HFFc6 (cell line): ENCODE measurements at places on chromosomes 1 and 21.

DNA sequence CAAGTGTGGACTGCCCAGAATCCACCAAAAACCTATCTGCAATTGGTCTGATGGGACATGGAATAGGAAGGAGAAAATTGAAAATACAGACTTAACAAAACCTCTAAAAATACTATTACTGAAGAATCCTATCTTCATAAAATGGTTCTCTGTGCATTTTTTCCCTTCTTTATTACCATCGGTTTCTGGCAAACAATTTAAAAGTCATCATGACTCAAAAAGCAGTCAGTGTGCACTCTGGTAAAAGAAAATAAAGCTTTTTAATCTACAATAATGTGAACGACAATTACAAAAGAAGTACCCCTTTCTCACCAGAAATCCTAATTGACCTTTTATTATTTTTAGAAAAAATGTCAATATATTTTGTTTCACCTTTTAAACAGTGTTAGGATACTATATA is 186.3 kb downstream of the TPR start:
- peak; percentile 13 for DNase-seq

GRCh38 chr1:153827168-153827964 is 52.2 kb downstream of the SLC27A3 start:
- DNase-seq = no peak

- DNase-seq = no peak
Observed at GRCh38 chr1:69835955-69836354, 268.2 kb downstream of the LRRC7 start.

DNA sequence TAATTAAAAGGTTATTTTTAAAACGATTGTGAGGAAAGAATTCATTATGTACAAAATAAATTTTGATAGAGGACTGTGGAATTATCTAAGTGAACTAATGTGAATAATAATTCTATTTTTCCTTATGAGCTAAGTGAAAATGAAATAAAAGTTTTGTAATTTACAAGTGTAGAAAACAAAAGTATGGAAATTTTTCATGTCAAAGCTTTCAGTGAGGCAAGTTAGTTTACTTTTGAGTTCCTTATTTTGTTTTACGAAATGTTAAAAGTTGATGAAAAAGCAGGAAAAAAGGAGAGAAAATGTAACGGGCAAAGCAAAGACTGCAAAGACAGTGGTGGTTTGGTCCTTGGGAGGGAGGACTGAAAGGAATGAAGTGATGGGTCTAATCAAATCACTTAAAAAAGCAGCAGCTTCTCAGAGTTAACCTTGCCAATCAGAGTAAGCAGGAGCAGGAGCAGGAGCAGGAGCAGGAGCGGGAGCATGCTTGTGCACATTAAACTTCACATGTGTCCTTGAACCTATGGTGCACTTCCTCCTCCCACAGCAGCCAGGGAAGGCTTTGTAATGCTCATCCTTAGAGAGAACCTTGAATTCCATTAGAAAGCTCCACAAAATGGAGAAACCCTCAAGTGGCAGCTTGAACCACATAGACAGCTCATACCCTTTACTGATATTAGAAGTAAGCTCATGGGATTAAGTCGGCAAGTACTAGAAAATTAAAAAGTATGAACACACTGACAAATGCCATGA is 133.4 kb downstream of the LHX4 start:
- DNase-seq = no peak

DNA sequence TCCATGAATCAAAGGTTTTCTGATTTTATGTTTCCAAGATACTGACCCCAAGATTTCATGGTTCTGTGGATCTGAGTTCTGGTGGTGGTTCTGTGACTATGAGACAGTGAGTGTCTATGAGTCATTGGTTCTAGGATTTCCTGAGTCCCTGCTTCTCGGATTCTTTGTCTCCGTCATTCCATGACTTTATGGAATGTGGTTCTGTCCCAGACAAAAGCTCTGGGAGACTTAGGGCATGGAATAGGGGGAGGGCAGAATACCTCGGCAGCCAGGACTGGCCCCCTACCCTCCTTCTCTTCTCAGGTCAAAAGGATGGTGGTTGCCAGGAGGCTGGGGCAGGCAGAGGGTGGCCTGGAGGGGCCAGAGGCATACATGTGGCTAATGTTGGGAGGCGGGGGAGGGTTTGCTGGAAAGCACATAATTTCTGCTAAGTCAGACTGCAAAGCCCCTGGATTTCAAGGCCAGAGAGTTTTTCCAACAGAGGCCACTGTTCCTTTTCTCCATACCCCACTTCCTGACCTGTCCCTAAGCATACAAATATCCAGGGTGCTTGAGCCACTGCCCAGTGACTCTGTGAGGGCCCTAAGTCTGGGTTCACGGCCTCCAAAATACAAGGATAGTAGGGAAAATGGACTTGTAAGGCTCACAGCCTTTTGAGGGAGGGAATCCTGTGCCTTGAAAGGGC is 17.2 kb downstream of the CDCP2 start:
- DNase-seq = peak; percentile 44

DNA sequence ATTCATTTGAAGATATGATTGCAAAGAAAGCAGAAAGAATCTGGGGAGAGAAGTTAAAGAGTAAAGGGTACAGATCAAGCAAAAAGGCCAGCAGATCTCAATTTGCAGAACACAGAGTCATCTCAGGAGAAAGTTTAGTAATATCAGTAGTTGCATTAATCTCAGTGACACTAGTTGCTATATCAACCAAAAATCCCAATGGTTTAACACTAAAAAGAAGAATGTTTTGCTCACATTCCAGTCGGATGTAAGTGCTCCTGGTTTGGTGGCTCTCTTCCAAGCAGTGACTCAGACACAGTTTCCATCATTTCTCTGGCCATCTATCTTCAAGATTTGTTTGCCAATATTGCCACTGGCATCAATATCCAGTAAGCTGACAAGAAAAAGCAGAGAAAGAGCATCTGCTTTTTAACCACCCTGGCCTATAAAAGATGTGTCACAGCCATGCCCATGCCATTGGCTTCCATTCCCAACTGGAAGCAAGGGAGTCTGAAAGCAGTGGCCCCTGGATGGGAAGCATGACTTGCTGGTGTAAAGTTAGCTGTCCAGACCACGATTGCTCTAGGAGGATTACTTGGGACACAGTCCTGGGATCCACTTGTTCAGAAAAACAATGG is 45.5 kb upstream of the AIM2 start:
- peak; percentile 73 for DNase-seq

- DNase-seq = no peak
Observed at GRCh38 chr21:15250384-15250783, 185.6 kb upstream of the NRIP1 start.

- DNase-seq = no peak
Observed at GRCh38 chr1:84711121-84711520, 20.9 kb upstream of the SSX2IP start.

- no peak for DNase-seq
Observed at GRCh38 chr1:67217938-67218337, 51.7 kb downstream of the IL23R start.

DNA sequence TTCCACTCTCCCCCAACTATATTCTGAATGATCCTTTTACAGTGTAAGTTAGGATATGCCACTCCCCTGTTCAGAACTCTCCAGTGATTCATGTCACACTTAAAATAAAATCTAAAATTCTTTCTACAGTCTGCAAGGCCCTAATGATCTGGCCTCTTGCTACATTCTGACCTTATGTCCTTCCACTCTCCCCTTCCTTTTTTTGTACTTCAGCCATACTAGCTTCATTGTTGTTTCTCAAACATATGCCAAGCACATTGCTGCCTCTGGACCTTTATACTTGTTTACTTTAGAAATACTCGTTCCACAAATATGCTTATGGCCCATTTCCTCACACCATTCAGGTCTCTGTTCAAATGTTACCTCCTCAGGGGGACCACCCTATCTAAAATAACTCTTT is 14.8 kb upstream of the PSMA5 start:
- DNase-seq = peak; percentile 35

- peak; percentile 4 for DNase-seq
Observed at GRCh38 chr1:69523032-69523431, 44.7 kb upstream of the LRRC7 start.

DNA sequence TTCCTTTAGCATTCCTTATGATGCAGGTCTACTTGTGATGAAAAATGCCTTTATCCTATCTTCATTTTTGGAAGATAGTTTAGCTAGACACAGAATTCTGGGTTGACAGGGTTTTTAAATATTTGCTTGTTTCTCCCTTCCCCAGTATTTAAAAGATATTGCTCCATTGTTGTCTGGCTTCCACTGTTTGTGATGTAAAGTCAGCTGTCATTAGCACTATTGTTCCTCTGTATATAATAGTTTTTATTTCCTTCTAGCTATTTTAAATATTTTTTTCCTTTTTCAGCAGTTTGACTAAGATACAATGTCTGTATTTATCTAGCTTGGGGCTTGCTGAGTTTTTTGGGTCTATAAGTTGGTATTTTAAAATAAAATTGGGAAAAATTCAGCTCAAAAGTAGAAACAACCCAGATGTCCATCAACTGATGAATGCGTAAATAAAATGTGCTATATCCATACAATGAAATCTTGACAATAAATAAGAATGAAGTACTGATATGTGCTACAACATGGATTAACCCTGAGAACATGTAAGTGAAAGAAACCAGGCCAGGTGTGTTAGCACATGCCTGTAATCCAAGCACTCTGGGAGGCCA is 11.2 kb downstream of the IFT25 start:
- DNase-seq = no peak

- DNase-seq = no peak
Observed at GRCh38 chr1:63848733-63849132, 74.9 kb downstream of the ROR1 start.

DNA sequence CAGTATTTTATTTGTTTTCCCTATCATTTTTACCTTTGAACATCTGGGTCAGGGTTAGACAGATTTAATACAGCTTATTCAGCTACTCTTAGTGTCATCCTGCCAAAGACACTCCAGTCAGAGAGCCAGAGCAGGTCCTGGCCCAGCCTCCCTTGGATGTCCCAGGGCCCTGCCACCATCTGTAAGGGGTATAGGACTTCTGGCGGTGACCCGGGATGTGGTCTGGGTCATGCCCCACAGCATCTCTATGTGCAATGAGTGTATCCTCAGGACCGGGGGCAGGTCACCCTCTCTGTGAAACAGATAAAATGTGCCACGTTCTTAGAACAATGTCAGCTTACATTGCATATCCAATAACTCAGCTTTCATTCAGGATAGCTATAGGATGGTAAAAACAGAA is 37.8 kb upstream of the PRSS38 start:
- DNase-seq = no peak

DNA sequence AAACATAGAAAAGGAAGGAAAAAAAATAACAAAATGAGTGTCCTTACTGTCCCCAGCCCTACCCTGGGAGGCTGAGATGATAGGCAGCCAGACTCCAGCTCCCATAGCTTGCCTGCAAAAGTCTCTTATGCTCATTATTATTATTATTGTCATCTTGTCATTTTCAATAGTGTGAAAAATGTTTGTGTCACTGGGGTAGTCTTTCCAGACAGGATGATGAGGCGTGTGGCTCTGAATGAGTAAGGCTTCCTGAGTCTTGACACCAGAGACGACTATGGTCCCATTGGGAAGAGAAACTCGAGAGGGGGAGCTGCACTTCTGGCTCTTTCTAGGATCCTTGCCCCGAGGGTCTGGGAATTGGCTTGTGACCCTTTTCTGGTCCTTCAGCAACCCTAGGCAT is 1.1 kb upstream of the CYB561D1 start:
- DNase-seq = no peak

GRCh38 chr1:224339442-224340033 is 9.6 kb upstream of the NVL start:
- no peak for DNase-seq

DNA sequence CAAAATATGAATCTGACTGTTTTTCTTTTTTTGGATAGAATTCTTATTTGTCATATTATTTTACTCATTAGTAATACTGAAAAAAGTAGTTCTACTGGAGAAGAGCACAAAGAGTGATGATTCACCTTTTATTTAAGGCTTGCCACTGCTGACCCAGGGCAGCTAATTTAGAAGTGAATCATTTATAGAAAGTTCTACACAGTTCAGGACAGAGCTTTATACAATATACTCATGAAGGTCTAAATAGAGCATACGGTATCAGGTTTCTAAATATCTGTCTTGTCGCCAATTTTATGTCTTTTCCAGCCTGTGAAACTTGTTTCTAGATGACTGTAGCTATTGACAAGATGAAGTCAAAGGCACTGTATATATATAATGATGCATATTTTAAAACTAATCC is 25.0 kb downstream of the GIPC2 start:
- peak; percentile 86 for DNase-seq

DNA sequence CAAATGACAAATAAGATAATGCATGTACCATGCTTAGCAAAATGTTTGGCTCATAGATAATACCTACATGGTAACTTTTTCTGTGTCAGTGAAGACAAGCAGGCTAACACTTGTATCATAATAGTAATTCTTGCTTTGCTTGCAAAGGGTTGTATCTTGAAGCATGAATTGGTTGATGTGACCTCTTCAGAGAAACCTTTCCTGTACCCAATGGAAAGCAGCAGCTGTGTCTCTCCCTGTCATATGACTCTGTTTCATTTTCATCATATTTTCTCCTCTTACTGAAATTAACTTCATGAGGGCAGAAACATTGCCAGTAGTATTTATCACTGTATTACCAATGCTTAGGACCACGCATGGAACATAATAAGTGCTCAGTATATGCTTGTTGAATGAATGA is 4.4 kb downstream of the SH2D1B start:
- no peak for DNase-seq

GRCh38 chr1:226634166-226634588 is 85.6 kb downstream of the STUM start:
- peak; percentile 27 for DNase-seq

DNA sequence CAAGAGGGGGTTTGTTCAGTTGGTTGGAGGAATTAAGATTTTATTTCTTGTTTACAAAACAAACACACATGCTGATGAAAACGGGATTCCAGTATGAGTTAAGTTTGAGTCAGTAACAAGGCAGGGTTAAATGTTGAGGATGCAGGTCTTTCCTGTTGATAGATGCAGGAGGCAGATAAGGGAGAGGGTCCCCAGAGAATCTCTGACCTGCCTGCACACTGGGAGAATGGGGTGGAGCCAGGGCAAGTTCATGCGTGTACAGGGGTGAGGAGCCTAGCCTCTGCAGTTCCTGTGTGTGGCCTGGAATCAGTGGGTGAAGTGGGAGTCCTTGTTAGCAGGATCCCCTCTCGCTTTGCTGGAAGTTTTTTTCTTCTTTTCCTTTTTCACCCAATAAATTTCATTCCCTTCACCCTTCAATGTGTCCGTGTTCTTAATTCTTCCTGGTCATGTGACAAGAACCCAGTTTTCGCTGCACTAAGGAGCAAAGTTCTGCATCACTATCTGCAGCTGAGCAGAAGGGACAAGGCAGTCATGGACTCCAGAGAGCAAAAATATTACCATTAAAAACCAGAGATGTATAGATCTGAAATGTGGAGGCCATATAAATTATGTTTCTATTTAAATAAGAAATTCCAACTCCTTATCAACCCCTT is 69.9 kb upstream of the MARK1 start:
- no peak for DNase-seq

- DNase-seq = peak; percentile 55
Observed at GRCh38 chr1:214570442-214570841, 19.0 kb upstream of the PTPN14 start.

- DNase-seq = no peak
Observed at GRCh38 chr1:94953746-94954145, 26.8 kb upstream of the CNN3 start.

DNA sequence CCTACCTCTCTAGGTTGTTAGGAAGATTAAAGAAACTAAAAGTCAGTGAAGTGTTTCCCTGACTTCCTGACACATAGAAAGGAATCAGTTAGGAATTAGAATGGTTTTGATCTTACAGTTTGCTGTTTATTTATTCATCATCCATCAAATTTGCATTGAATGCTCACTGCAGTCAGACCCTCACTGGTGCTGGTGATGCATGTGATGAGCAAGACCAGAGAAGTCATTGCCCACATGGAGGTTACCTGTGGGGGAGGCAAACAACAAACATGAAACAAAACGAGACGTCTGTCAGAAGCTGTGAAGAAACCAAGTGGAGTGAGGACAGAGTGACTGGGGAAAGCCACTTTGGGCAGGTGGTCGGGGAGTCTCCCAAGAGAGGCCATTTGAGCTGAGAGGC is 6.4 kb downstream of the CTPS1 start:
- no peak for DNase-seq
